ENCODE measurements at places on chromosomes 7 and 10.

- no peak for DNase-seq
These were observed 64.6 kb upstream of the GJD4 start for GRCh38 chr10:35540296-35541164.

DNA sequence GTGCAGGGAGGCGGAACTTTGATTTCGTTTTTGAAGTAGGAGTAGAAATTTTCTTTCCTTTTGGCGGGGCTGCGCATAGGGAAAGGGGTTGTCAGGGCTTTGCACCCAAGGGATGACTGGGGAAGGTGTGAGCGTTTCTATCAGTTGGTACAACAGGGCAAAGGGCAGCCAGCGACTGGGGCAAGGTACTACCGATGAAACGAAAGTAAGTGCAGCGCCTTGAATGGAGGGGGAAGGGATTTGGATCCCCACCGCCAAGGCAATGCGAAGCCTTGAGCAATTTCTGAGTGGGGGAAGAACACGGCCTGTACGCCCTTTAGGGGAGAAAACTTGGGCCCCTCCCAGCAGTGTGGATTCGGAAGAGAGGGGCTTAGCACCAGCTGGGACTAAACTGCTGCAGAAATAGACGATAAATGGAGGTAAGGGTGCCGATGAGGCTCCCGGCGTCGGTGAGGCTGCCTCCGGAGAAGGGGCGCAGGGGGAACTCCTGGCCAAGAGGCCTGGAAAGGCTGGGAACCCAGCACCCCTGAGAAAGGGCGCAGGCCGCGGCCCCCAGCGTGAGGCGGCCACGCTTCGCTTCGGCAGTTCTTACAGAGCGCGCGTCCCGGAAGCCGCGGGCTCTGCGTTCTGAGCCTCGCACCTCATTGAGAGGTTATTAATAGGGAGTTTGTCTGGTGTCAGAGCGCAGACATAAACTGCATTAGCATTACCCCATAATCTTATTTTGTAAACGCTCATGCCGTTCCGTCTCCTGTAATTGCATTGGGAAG is 10.0 kb upstream of the TLX1 start:
- DNase-seq = no peak

DNA sequence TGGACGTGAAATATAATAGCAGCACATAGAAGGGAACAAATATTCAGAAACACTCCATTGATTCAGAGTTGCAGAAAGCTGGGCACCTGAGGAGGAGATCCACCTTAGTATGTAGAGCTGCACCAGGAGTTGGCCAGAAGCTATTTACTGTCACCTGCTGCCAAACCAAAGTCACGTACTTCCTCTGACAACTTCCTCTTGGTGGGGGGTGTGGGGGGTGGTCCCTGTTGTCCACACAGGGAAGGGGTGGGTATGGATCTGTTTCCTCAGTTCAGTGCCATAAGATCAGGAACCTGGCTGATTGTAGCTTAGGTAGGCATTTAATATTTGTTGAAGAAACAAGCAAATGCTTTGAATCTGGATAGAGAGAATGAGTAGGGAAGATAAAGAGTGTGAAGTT is 264.6 kb downstream of the FRMD4A start:
- DNase-seq = no peak

GRCh38 chr10:60767424-60767823 is 10.9 kb upstream of the CDK1 start:
- no peak for DNase-seq

GRCh38 chr7:94433224-94433623 is 38.5 kb downstream of the COL1A2 start:
- DNase-seq = no peak

- no peak for DNase-seq
These were observed 28.4 kb downstream of the DNAJC9 start for GRCh38 chr10:73218431-73219191.

DNA sequence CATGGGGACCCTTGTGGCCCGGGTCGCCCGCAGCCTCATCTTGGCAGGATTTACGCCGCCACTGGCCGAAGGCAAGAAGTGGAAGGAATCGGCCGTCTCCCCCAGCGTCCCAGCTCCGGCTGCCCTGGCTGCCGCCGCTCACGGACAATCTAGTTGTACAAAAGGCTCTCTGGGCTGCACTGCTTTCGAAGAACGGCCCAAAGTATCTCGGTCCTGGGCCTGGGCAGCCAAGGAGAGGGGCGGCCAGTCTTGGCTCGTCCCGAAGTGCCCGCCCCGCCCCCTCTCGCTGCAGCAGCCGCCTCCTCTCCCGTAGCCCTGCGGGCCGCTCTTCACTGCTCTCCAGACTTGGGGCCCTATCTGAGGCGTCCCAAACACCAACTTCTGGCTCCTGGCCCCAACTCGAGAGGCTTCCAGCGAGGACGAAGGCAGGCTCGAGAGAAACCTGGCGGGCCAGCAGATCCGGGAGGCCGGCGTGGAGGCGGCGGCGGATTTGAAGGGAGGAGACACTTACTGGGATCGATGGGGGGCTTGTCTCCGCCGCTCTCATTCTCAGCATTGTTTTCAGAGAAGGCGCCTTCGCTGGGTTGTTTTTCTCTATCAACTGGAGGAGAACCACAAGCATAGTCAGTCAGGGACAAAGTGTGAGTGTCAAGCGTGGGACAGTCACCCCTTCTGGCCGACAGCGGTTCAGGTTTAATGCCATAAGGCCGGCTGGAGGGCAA is 809 bp downstream of the HOXA9 start:
- DNase-seq = no peak

DNA sequence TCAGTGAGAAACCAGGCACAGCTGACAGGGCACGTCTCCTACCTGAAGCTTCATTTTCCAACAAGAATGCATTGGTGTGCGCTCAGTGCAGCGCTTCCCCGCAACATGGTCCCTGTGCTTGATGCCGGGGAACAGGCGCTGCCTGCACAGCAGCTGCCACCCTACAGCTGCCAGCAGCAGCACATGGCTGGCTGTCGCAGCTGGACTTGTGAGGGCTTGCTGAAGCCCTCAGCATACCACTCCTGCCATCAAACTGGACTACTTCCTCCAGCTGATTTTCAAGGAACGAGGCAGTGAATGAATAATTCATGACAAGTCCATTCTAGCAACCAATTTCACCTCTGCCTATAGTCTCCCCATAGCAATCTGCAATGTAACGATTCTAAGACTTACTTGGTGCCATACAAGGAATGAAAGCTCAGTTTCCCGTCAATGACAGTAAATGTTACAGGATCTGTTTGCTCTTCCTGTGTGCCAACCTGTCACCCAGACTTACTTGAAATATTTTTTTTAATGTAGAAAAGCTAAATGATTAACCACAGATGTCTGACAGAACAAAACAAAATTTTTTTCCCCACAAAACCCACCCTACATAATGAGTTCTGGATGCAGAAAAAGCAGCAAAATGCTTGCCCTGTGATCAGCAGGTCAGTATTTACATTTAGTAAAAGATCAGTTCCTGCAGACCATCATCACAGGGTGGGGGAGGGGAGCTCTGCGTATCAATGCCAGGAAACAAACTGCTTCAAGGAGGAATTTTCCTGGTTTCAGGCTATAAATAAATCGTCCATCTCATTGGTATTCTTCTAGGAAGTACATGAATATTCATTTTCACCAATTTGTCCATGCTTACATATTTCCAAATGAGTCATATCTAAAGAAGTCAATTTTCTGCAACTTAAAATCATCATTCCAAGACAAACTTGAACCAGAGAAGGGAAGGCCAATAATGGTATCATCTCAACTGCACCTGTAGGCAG is 140.6 kb downstream of the ALOX5 start:
- DNase-seq = no peak

DNA sequence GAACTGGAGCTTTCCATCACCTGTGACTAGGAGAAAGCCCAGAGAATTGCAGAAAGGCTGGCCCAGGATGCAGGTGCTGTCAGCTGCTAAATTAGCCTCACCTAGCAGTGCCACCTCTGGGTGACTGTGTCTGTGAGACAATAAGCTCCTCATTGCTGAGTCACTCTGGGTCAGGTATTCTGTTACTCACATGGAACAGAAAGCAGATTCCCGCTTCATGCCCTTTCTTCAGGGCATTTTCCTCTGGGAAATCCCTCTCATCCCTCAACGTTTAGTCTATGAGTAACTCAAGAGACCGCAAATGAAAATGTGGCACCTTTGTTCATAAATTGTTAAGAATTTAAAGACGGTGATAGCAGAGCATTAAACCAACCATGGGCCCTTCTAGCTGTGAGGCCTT is 184.0 kb downstream of the ADAM12 start:
- DNase-seq = no peak

GRCh38 chr7:141390339-141390738 is 160.9 kb upstream of the AGK start:
- no peak for DNase-seq

- no peak for DNase-seq
These were observed 138.3 kb downstream of the JCAD start for GRCh38 chr10:29921071-29921446.

DNA sequence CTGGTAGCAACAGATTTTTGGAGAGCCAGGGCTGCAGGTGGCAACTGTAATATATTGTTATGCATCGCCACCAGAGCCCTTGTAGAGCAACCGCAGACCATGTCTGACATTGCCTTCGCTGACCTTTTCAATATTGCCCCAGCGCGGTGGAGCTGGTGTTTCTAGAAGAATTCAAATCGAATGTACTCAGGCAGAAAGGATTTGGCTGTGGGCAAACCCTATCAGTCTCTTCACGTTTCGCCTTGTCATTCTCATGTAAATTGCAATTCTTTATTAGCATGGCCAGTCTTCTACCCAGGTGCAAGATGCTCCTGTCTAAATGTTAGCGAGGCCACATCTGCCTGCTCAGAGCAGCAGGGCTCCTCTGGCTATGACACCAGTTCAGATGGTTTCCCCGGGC is 490.2 kb upstream of the AUTS2 start:
- DNase-seq = no peak

GRCh38 chr7:100893318-100893895 is 2.3 kb downstream of the ACHE start:
- no peak for DNase-seq

- DNase-seq = no peak
These were observed 2.5 kb upstream of the CFAP58 start for GRCh38 chr10:104351061-104351702.

- no peak for DNase-seq
These were observed 49.5 kb upstream of the SAMD8 start for GRCh38 chr10:75061709-75062505.

GRCh38 chr10:46559231-46559671 is 2.8 kb upstream of the GPRIN2 start:
- DNase-seq = no peak

DNA sequence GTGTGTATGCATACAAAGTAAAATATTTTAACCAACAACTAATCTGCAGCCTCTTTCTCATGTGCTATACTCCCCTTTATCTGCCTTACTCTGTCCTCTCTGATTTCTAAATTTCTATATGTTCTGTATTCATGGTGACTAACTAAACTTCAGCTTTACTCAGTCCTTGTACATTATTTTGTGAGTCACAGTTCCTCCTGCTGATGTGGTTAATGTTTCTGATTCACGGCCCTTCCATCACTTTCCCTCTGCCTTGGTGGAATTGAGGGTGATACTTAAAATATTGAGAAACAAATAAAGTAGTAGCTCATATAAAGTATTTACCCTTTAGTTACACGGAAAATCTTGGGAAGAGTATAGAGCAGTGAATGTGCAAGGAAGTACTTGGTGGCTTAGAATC is 899.1 kb upstream of the ZWINT start:
- DNase-seq = no peak

GRCh38 chr7:6092953-6093354 is 61.8 kb downstream of the ANKRD61 start:
- DNase-seq = no peak

- no peak for DNase-seq
These were observed 30.7 kb upstream of the EPC1 start for GRCh38 chr10:32377458-32378259.

DNA sequence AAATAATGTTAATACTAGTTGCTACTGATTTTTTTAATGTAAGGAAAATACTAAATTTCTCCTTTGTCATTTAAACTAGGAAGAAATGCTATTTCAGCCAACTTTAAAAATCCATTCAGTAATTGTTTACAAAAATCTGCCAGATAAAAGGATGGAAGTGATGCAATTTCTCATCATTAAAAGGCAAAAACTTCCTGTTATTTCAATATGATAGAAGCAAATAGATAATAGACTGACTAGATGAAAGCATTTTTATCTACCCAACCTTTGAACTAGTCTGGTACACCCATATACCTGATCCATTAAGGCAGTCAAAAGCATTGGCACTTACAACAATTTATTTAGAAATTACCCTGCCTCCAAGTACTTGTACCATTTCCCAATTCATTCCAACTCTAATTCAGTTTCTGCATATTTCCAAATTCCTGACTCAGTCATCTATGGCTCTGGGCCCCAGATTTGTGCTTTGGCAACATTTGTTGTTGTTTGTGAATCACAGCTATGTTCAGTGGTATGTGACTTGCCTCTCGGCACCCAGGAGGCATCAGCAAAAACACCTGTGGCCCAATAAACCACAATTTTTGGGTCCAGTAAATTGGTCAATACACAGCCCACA is 482.6 kb upstream of the SEMA3A start:
- no peak for DNase-seq

GRCh38 chr7:132576721-132577085 is 433 bp upstream of the PLXNA4 start:
- no peak for DNase-seq

- DNase-seq = no peak
These were observed 309.0 kb upstream of the IMMP2L start for GRCh38 chr7:111871283-111871682.

DNA sequence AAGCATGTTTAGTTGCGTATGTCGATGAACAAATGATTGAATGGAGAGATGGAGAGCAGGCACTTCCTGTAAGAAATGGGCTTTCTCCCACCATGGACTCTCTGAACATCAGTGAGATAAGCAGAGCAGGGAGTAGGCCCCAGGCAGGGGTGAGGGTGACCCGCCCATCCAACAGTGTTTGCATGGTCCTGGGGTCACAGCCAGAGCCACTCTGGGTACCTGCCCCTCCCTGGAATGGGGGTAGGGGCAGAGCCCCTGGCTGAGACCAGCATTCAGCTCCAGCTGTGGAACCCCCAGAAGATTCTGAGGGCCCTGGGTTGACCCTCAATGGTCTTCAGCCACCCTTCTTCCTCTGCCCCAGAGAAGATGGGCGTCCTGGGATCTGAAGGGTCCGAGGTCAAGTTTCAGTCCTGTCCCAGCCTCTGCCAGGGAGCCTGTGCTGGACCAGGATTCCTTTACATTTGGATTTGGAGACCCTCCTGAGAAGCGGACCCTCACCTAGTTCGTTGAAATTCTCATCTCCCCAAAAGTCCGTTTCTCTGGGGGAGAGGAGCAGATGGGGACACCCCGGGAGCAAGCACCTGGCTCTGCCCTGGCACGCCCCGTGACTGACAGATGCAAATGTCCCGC is 2.4 kb upstream of the FGF8 start:
- DNase-seq = no peak

- no peak for DNase-seq
These were observed 13.5 kb downstream of the AHR start for GRCh38 chr7:17311952-17312351.

Data from NCI-H2081 treated with DMSO at 0.1 percent for 48 hours (cell line).